ENCODE measurements at places on chromosomes 16 and 17. TPM values are rescaled to one million over a fixed set of nuclear protein-coding genes. Genes with fewer than 3 reads are reported as not detected.

YBX2 gene
- polyA plus RNA-seq, result not detected

GRCh38 chr16:57635266-57636097 lies 7.1 kb downstream of the ADGRG1 start:
- no peak overlapping the region for H3K4me3 ChIP-seq
- H3K27me3 ChIP-seq, result no peaks in the 10 kb centered on the region
- DNase-seq, result no peak
- H3K36me3 ChIP-seq, result no peaks in the 10 kb centered on the region
- H3K27ac ChIP-seq, result no peak overlapping the region
- H3K4me1 ChIP-seq, result no peaks in the 10 kb centered on the region

CACNG3 gene
- polyA plus RNA-seq, result not detected

IGFALS gene
- polyA plus RNA-seq, result not detected

All from CD8-positive, alpha-beta memory T cell (primary cell).